ENCODE measurements at places on chromosomes 6 and 20.

DNA sequence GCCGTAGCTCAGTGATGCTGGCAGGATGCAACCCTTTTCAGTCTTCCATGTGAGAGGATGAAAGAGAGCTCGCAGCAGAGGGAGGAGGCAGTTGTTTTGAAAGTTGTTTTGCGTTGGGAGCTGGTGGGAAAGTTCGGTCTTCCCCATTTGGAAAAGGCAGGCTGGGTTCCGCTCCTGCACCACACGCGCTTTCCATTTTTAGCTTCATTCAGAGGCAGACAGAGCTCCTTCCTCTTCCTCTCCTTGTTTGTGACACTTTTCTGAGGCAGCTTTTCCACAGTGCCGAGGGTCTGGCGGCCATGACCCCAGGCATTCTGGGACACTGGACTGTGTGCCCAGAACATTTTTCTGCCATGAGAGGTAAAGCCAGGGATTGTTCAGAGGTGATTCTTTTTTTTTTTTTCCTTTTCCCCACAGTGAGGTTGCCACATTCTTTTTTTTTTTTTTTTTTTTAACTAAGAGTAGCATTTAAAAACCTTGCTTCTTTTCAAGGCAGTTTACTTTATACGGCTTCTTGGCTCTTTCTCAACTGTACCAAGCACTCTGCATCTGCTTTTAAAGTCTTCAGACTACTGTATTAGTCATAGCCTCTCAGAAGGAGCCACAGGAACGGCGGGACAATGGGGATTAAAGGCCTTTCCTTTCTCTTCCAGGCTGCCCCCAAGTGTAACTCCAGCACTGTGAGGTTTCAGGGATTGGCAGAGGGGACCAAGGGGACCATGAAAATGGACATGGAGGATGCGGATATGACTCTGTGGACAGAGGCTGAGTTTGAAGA is 1.6 kb downstream of the PRDM1 start:
- DNase-seq = no peak

DNA sequence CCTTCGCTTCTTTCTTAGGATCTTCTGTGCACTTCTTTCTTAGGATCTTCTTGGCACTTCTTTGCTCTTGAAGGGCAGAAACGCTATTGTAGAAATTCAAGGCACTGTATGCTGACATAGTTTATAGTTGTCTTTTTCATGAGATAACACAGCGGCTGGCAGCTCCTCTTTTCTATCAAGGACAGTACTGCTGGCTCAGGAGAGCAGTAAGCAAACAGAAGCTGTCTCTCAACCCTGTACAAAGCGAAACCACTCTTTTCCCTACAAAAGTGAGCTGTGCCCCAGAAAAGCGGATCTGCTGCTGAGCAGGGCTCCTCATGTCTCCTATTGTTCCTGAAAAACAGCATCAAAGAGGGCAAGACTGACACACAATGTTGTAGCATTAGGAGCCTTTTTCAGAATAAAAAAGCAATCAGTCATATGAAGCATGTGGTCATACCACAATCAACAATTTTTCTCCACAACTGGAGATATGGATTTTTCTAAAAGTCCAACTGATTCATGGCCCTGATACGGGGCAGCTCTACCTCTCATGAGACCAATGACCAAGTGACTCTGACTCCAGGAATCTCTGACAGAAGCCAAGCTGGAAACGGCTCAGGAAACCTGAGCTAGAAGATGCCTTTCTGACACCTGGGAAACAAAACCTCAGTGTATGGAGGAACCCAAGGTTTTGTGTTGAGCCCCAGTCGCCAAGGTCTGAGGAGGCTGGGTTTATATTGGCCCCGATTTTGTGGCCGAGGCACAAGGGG is 255.9 kb downstream of the ESR1 start:
- no peak for DNase-seq

- DNase-seq = no peak
Measured at GRCh38 chr6:84358581-84358980, 131.1 kb upstream of the CEP162 start.

GRCh38 chr6:1068068-1068467 is 243.8 kb upstream of the FOXQ1 start:
- DNase-seq = no peak

DNA sequence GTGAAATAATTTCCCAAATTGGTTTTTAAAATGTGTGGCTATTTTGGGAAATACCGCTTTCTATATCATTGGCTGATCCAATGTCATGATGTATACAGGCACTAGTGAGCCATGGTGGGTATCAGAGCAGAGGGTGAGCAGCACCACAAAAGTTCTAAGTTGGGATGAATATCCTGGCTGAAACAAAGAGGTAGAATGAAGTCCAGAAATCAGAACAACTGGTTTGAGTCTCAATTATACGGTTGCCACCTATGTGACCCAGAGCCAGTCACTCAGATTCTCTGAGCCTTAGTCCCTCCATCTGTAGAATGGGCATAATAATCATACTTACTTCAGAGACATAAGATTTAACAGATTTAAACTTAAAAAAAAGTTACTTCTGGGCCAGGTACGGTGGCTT is 172.3 kb downstream of the ZFP64 start:
- no peak for DNase-seq

DNA sequence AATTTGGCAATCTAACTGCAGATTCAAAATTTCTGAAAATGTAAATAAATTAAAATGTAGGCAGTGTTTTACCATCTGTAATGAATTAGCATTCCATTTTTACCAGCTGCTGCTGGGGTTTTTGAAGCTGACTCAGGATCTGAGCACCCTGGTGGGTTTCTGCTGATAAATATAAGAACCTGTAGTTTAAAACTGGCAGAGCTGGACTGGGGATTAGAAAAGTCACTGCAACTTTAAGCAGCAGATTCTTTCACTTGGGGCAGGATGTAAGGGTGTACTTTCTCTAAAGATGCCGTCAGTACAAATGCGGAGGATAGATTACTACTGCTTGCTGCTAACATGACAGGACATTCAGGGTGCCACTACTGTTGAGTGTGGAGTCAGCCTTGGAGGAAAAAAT is 341.8 kb downstream of the CDKAL1 start:
- DNase-seq = no peak

DNA sequence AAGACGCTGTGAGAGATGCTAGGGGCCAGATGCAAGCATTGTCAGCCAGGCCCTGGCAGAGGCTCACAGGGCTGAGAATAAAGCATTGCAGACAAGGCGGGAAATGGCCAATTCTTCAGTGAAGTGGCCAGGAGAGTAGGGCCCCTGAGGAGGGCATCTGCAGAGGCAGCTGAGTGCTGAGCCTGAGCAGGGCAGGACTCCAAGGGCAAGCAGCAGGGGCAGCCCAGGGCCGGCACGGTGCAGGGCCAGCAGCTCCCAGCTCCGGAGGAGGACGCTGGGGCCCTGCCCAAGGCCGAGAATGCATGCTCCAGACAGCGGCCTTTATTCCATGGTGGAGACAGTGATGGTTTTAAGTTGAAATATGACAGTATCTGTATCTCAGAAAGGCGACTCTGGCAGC is 305.5 kb downstream of the FOXC1 start:
- no peak for DNase-seq

GRCh38 chr6:1396952-1397868 is 7.8 kb downstream of the FOXF2 start:
- peak; percentile 79 for DNase-seq

All from activated CD4-positive, alpha-beta T cell treated with anti-CD3 and anti-CD28 coated beads, Interleukin-2, Interleukin-6, amounts not matched to agents 100 ng/mL and 50 ng/mL, durations not matched to agents 16 hours and 8 hours (primary cell).